ENCODE measurements at places on chromosomes 3 and 15. TPM values are rescaled to one million over a fixed set of nuclear protein-coding genes. Genes with fewer than 3 reads are reported as not detected.

The ACSBG1 gene
- polyA plus RNA-seq = 0.29 TPM

The ADCY5 gene
- 4.3 TPM for polyA plus RNA-seq

The DPPA2 gene
- not detected for polyA plus RNA-seq

The CHRM5 gene
- 0.05 TPM for polyA plus RNA-seq

The SOX14 gene
- not detected for polyA plus RNA-seq

The SENP5 gene
- 15.3 TPM for polyA plus RNA-seq

GRCh38 chr3:37997791-37998370, 7.3 kb downstream of the VILL start:
- no peak for DNase-seq

GRCh38 chr15:64878705-64879104, 33.0 kb upstream of the ANKDD1A start:
- DNase-seq = no peak

- DNase-seq = no peak
These were observed 10.2 kb downstream of the SLCO3A1 start for GRCh38 chr15:91863621-91864255.

- no peak for DNase-seq
These were observed 59.1 kb downstream of the TRIM42 start for GRCh38 chr3:140736863-140737460.

GRCh38 chr3:46277476-46277875, 35.2 kb downstream of the CCR3 start:
- no peak for DNase-seq

- DNase-seq = no peak
These were observed 28.9 kb downstream of the OSBPL10 start for GRCh38 chr3:31952205-31952604.

GRCh38 chr3:118808723-118809122, 225.9 kb downstream of the IGSF11 start:
- DNase-seq = no peak

- no peak for DNase-seq
These were observed 77.3 kb upstream of the CGNL1 start for GRCh38 chr15:57298843-57299550.

GRCh38 chr3:46168583-46169345, 39.3 kb downstream of the CCR1 start:
- DNase-seq = no peak

DNA sequence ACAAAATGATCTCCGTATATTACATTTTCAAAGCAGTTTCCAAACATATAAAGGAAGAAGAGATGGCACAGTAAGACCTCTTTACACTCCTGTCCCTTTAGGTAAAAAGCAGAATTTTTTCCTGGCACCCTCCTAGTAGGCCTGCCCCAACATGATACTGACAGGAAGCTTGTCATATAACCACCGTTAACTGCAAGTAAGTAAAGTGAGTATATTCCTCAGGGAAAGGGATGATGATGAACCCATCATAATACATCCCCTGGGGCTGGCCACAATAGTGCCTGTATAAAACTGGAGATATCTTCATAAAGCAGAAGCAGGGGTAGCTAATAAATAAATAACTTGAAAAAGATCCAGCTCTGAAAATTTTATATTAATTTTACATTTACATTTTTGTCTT, 893.0 kb downstream of the DIPK2A start:
- no peak for DNase-seq

DNA sequence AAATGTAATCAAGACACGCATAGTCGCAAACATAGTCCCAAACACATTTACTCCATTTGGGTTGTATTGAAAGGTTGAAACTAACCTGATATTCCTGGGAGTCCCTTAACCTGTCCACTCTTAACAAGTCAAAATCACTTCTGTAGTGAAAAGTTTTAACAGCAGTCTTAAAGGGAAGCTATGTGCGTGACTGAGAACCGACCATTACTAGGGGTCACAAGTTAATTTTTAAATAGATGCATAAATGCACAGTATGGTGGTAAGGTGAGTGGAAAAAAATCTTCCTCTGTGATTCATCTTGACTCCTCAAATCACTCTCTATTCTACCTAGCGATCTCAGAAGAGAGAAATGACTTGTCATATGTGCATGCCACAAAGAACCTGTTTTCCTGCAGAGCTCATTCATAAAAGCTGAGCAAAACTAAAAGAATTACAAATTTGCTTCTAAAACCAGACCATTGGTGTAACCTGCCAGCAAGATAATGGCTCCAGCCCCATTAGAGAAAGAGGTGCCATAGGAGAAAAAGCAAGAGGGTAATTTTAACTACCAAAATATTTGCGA, 4.8 kb downstream of the GPR15 start:
- no peak for DNase-seq

DNA sequence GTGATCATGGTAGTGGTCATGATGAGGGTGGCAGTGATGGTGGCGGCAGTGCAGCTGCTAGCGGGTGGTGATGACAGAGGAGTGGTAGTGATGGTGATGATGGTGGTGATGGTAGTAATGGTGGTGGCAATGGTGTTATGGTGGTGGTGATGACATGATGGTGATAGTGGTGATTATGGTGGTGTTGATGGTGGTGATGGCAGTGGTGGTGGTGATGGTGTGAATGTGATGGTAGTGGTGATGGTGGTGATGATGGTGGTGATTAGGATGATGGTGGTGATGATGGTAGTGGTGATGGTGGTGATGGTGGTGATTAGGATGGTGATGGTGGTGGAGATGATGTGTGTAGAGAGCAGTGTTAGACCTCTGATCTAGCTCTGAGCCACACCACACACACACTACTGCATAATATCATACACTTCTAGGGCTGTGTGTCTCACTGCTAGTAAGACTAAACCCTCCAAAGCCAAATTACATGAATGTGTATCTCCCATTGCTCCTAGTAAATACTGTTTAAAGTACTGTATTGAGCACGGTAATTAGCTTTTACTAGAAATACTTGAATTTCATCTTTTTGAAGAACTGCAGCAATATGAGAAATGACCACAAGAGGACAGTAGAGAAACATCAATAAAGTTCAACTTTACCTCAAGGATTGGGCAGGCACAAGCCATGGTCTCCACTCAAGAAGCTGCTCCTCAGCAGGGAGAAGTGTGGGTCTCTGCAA, 28.8 kb downstream of the TMED3 start:
- peak; percentile 14 for DNase-seq

DNA sequence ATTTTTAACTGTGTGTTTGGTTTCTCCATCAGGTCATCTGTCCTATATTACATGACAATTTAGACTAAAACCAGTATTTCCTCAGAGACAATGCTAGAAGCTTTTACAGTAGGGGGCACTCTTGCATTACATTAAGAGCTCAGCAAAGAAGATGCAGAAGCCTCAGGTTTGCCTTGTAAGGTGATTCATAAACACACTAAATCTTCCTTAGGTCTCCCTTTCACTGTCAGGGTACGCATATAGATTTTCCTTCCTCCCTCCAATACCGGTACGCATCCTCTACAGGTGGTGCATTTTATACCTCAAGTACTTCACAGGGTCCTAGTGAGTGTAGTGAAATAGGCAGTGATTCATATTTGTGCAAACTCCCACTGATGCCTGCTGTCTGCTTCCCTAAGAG, 46.5 kb downstream of the CD86 start:
- peak; percentile 10 for DNase-seq

DNA sequence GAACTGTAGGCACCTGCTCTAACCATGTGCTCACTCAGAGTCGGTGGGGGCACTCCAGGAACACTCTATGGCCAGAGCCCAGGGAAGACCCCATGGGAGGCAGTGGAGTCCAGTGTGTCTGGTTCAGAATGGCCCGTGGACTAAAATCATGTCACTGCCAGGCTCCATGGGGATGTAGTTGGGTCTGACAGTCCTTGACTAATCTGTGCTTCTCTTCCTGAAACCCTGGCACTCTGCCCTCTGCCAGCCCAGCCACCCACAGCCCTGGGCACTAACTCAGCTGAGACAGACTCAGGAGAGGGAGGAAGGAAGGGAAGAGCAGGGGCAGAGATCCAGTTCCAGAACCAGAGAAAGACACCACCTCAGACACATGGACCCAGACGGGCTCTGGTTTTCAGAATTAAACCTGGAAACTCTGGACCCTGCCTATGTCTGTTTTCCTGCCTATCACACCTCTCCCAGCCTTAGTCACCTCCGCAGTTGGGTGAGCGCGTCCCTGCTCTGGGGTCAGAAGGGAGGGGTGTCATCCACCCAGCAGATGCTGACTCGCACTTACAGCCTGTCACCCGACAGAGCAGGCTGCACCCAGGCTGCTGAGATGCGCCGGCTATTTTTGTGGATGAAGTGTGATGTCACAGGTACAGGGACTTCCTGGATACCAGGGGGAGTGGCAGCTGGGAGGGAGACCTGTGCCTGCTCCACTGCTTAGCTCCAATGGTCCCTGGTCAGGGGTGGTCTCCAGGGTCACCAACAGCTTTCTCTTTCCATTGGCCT, 56.8 kb upstream of the INSYN1 start:
- no peak for DNase-seq

GRCh38 chr15:63191895-63192618, 2.7 kb downstream of the RAB8B start:
- no peak for DNase-seq

DNA sequence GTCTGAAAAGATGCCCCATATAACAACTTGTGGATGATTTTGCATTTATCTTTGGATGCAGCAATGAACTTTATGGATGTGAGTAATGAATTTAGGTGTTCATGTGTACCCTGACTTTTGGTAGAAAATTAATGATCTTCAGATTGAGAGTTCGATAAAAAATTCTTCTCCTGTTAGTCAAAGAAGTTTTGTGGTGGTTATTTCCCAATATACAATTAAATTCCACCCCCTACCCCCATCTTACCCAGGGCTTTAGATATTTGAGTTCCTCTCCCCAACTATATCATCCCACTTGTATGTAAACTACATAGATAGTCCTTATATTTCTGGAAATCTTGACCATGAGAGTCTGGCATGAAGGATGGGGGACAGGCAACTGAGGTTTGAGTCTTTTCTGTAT, 126.1 kb upstream of the ALDH1A3 start:
- no peak for DNase-seq

GRCh38 chr3:36433511-36433910, 53.2 kb downstream of the STAC start:
- no peak for DNase-seq

GRCh38 chr3:186552408-186553031, 8.3 kb upstream of the CRYGS start:
- DNase-seq = no peak

DNA sequence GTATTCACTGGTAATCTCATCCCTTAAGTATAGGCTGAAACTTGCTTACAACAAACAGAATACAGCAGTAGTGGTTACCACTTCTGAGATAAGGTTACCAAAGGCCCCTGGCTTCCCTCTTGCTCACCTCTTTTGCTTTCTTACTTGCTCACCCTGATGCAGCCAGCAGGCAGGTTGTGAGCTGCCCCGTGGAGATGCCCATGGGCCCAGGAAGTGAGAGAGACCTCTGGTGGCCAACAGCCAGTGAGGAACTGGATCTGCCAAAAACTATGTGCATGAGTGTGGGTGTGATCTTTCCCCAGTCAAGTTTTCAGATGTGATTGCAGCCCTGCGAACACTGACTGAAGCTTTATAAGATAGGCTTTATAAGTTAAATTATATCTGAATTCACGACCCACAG, 48.7 kb downstream of the NMNAT3 start:
- no peak for DNase-seq

DNA sequence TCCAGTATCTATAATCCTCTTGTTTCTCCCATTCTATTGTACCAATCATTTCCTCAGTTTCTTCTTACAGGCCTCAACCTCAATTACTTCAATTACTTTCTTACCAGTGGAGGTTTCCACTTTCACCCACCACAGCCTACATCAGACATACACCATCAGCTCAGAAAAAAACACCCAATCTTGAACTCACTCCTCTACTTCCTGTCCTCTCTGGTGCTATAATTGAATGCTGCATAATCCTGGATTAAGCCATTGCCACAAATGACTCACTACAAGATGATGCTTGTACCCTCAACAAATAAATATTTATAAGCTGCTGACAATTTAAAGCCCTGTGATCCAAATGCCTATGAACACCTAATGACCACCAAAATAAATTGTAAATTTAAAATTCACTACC, 18.5 kb downstream of the RYK start:
- DNase-seq = no peak

GRCh38 chr3:143098032-143098764, 21.4 kb upstream of the CHST2 start:
- no peak for DNase-seq

- no peak for DNase-seq
These were observed 52.5 kb downstream of the CLDN11 start for GRCh38 chr3:170471149-170471548.

Measured in muscle of arm (tissue), 14 donors.